ENCODE measurements at places on chromosomes 5 and 9. TPM values are rescaled to one million over a fixed set of nuclear protein-coding genes. Genes with fewer than 3 reads are reported as not detected.

The FOXD4L3 gene
- not detected for polyA plus RNA-seq

The IL33 gene
- 34.8 TPM for polyA plus RNA-seq

The HEMGN gene
- 5.8 TPM for polyA plus RNA-seq

The CCL21 gene
- polyA plus RNA-seq, result 44.7 TPM

The RPL35 gene
- polyA plus RNA-seq, result 2,089 TPM

The SAXO1 gene
- 0.09 TPM for polyA plus RNA-seq

The PCDHA1 gene
- polyA plus RNA-seq, result 0.05 TPM

The MGAT4B gene
- polyA plus RNA-seq, result 51.0 TPM

The NIPAL4 gene
- 0.09 TPM for polyA plus RNA-seq

The NDUFS4 gene
- 95.5 TPM for polyA plus RNA-seq

The NFIL3 gene
- polyA plus RNA-seq, result 23.0 TPM

The PCDHGB7 gene
- 7.7 TPM for polyA plus RNA-seq
